Erythroblast (primary cell): ENCODE measurements at places on chromosomes 5 and 9.

DNA sequence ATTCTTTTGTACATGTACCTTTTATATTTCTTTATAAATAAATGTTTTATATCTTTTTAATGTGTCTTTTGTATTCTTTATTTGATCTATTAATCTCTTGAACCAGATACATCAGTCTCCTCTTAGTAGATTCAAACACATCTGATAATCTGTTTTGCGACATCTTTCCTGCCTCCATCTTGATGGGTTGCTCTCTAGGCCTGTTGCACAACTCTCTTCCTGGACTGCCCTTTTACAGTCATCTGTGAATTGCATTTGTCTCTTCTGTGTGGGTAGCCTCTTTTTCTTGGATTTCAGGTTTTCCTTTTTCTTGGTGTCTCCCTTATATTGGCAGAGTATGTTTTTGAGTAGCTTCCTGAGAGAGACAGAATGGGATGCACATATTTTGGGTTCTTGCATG is 6.2 kb downstream of the ZFYVE16 start:
- DNase-seq = no peak

DNA sequence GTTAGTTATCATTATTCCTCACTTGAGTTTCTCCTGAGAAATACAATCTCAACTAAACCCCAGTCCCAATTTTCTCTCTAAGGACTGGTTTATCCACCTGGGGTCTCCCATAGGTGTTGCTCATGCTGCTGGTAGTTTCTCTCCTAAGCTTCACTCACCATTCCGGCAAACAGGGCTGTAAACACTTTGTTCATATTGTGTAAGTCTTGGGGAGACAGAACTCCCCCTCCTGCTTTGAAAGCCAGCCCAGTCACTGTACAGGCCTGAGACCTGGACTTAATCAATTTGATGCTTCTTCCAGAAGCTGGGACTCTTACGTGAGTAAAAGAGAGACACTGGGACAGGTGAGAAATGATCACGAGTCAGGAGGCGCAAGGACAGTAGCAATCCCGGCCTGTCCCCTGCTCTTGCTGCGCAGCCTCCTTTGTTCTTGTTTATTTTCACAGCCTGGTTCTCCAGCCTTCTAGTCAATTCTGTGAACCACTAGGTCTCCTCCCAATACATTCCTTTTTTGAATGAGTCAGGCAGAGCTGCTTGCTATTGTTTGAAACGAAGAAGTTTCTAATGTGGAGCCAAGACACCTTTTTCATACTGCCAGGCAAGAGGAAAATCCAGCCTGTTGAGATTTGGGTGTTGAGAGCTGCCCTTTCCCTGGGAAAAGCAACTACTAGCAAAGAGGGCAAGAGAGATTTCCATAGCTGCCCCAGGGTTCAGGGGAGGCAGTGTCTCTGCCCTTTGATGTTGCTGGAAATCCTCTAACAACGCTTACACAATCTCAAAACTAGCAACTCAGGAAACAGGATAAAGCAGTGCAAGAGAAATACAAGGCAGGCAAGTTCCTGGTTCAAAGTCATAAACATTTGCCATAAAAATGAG is 9.2 kb upstream of the SHROOM1 start:
- DNase-seq = no peak

- no peak for DNase-seq
These were observed 17.7 kb downstream of the JAK2 start for GRCh38 chr9:5002811-5003210.

DNA sequence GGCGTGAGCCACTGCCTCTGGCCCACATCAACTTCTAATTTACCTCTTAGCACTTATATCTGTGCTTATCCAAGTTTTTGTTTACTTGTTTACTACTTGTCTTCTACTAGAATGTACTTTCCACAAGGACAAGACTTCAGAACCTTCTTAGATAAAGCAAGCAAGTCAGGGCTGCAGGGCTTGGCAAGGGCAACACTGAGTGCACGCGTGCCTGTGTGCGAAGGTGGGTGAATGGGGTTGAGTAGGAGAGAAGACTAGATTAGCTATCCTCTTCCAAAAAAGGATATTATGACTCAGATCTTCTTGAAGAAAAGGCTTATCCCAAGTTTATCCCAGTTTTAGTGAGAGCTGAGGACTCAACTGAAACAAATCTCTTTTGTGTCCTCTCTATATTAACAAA is 19.3 kb downstream of the AK3 start:
- no peak for DNase-seq

DNA sequence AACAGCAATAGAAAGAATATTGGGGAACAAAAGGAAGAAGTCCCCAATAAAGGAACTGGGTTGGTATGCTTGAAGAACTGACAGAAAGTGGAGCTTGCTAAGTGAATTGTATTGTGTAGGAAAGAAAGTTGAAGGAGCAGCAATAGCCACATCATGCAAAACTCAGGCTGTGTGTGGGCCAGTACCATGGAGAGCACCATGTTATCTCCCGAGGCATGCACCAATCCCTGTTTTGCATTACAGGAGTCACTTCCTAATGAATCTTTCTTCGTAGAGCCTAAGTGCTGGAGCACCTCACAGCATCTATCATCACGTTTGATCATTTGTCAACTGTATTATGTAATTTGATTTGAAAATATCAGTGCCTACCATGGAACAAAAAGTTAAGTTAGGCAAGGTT is 137.7 kb upstream of the NMUR2 start:
- DNase-seq = no peak

GRCh38 chr9:89668216-89668865 is 63.5 kb downstream of the GADD45G start:
- DNase-seq = no peak

- no peak for DNase-seq
These were observed 18.3 kb upstream of the ZFYVE16 start for GRCh38 chr5:80389580-80389979.

GRCh38 chr5:174074369-174074768 is 28.9 kb downstream of the NSG2 start:
- no peak for DNase-seq

GRCh38 chr9:109935406-109936087 is 155.5 kb downstream of the PALM2AKAP2 start:
- no peak for DNase-seq
